ENCODE measurements at places on chromosomes 3 and 15.
A peak's percentile ranks its signal among the peaks of the same experiment; 100 is the strongest.

GRCh38 chr15:84894736-84895425, 10.4 kb downstream of the SLC28A1 start:
- DNase-seq: no peak

DNA sequence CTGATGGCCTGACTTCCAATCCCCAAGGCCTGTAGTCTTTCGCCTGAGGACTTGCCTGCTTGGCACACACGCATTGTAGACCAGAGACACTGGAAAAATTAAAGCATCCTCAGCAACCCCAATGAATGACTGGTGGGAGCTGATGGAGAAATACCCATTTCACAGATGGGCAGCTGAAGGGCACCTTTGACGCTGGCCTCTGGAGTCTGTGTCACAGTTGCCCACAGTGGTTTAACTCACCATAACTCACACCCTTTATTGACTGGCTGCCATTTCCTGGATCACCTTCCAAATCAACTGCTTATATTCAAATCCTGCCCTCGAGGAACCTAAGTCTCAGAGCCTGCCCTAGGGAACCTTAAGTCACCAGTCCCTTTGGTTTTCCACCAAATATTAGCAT, 183.1 kb downstream of the SHQ1 start:
- DNase-seq: peak; percentile 31

DNA sequence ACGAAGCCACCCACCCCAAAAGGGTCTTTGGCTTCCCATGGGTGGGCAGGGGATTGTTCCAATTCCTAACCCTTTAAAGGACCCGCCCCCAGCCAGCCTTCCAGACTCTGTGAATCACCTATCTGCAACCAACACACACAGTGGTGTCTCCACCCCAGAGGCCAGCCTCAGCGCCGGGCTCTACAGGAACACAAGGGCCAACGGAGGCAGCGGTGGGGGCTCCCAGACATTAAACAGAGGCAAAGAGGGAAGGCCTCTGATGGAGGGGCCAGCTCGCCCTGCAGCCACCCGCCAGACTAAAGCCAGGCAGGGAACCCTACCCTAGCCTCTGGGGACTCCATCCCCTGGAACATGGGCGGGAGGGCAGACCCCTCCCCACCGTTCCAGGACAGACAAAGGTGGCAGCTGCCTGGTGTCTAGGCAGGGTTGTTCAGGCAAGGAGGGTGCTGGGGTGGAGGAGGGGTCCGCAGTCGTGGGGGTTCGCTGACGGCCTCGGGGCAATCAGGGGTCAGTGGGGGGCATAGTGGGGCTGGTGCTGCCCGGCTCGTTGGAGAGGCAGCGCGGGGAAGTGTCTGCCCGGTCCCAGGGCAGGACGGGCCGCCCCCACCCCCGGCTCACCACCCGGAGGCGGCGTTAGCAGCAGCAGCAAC, 448 bp downstream of the SHISA5 start:
- DNase-seq: no peak

GRCh38 chr3:112793326-112794081, 53.2 kb downstream of the CD200R1L start:
- DNase-seq: no peak

DNA sequence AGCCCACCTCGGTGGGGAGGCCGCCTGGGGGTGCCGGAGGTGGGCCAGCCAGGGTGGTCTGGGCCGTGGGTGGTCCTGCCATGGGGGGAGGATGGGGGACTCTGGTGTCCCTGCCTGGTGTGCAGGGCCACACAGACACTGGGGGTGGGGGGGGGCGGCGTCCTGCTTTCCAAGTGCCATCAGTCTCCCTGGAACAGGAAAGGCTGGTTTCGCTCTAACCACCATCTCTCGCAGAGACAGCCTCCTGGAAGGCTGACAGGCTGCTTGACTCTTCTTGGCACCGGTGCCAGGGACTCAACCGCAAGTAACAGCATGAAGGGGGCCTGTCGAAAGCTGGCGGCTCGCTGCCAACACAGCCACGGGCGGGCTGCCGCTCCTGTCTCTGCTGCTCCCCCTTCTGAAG, 40.3 kb downstream of the RGMA start:
- no peak for DNase-seq

- DNase-seq: peak; percentile 9
Measured at GRCh38 chr3:87307805-87308204, 31.4 kb upstream of the POU1F1 start.

DNA sequence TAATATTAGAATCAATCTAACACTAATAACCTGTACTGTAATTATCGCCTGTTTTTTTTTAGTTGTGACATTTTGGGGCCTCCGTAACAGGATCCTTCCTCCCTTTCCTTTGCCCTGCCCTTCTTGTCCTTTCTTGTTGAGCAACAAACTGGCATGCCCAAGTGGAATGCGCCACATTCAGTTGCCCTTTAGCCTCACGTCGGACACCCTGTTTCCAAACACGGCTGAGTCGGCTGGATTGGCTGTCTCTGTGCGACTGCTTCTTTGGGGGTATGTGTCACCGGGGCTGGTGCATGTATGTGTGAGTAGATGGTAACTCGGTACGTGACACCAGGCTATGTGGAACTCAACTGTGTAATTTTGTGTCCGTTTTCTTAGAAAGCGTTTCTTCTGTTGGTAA, 24.1 kb downstream of the TRAK1 start:
- no peak for DNase-seq

GRCh38 chr3:56884387-56884786, 82.6 kb upstream of the ARHGEF3 start:
- no peak for DNase-seq

GRCh38 chr3:52783211-52783555, 5.8 kb downstream of the ITIH1 start:
- no peak for DNase-seq

- DNase-seq: no peak
Measured at GRCh38 chr3:142738396-142738795, 14.6 kb downstream of the TRPC1 start.

DNA sequence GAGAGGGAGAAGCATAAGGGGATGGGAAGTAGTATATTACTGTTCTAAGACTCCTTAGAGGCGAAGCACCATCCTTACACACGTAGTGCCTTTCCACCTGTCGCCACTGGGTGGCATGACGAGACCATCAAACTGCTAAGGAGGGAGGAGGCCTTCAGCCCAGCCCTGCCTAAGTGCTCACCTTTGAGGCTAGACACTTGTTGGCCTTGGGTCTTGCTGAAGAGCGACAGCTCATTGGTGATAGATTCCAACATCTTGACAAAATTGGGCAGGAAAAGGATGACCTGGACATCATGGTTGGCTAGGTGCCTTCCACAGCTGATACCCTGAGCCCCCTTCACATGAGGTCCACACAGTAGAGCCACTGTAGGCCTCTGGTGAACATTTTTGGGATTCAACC, 19.6 kb downstream of the CLK3 start:
- DNase-seq: peak; percentile 84

DNA sequence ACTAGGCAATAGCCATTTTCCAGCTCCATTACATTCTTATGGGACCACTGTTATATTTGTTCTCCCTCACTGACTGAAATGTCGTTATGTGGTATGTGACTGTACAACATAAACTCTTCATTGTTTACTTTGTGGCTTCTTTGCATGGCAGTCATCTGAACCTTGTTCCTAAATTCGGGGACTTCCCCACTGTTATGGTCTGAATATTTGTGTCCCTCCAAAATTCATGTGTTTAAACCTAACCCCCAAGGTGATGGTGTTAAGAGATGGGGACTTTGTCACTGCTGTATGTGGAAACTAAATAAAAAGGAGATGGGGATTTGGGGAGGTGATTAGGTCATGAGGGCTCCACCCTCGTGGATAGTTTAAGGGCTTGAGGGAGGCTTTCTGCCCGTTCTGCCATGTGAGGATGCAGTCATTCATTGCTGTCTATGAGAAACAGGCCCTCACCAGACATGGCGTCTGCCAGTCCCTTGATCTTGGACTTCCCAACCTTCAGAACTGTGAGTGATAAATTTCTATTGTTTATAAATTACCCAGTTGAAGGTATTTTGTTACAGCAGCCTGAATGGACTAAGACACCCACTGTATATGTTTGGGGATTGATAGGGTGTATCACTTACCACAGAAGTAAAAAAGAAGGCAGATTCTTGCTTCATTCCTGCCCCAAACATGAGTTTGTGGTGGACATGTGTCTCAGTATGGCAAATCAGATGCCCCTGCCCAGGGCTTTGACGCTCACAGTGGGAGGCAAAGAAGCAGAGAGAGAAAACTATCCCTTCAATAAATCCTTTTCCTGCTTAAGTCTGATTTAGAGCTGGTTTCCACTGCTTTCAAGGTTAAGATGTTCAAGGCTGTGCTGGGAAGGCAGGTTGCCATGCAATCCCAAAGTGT, 138.0 kb upstream of the UBE2E1 start:
- no peak for DNase-seq

DNA sequence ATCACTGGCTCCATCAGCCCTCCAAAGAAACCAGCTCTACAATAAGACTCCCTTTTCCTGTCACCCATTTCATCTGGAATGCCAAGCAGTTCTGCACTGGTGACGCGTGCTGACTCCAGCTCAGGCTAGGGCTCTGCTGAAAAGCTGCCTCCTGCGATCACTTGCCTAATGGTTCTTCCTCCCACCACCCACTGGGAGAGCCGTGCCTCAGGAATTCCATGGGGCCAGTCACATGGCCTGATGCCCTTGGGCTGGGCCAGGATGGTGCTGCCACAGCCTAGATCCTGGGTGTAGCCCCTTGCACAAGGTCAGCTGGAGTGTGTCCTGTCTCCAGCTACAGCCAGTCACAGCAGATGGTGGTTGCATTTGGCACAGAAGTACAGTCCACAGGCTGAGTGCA, 98.9 kb downstream of the DNAJB8 start:
- DNase-seq: no peak

- DNase-seq: peak; percentile 77
Measured at GRCh38 chr3:129003578-129004112, 2.5 kb downstream of the EFCC1 start.
